ENCODE measurements at places on chromosomes 12 and 14. TPM values are rescaled to one million over a fixed set of nuclear protein-coding genes. Genes with fewer than 3 reads are reported as not detected.

The WSCD2 gene
- total RNA-seq: 2.9 TPM

DNA sequence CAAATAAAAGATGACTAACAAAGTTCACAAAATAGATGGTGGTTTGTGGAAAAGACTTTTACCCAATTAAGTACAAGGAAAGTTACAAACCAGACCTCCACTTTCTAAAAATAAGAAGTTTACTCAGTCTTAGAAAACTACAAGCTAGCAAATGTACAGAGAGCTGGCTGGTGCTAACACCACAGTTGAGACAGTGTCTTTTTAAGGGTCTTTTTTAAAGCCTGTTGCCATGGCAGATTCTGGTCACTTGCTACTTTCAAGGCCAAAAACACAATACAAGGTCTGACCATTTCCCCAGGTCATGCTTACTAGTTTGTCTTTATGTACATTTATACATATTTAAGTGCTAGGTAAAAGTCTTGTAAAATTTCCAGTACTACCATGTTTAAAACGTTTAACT, 2.4 kb downstream of the BTG1 start:
- DNase-seq: no peak

- DNase-seq: no peak
Measured at GRCh38 chr14:63404906-63405305, 86.2 kb upstream of the GPHB5 start.

The AMIGO2 gene
- total RNA-seq: 21.2 TPM

The PRB2 gene
- total RNA-seq: not detected

The PCK2 gene
- 1.6 TPM for total RNA-seq

- no peak for DNase-seq
Measured at GRCh38 chr12:118358612-118359540, 13.8 kb downstream of the TAOK3 start.

DNA sequence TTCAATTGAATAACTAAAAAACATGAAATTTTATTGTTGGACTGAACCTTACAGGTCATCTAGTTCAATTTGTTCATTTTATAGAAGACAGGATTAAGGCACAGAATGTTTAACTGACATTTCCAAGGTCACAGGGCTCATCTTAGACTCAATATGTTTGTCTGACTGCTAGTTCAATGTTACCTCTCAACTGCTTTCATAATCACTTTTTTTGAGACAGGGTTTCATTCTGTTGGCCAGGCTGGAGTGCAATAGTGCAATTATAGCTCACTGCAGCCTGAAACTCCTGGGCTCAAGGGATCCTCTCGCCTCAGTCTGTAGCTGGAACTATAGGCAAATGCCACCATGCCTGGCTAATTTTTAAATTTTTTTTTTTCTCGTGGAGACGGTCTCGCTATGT, 24.4 kb upstream of the ITGA5 start:
- DNase-seq: no peak

- DNase-seq: peak; percentile 35
Measured at GRCh38 chr12:130747867-130748740, 32.0 kb upstream of the RIMBP2 start.

DNA sequence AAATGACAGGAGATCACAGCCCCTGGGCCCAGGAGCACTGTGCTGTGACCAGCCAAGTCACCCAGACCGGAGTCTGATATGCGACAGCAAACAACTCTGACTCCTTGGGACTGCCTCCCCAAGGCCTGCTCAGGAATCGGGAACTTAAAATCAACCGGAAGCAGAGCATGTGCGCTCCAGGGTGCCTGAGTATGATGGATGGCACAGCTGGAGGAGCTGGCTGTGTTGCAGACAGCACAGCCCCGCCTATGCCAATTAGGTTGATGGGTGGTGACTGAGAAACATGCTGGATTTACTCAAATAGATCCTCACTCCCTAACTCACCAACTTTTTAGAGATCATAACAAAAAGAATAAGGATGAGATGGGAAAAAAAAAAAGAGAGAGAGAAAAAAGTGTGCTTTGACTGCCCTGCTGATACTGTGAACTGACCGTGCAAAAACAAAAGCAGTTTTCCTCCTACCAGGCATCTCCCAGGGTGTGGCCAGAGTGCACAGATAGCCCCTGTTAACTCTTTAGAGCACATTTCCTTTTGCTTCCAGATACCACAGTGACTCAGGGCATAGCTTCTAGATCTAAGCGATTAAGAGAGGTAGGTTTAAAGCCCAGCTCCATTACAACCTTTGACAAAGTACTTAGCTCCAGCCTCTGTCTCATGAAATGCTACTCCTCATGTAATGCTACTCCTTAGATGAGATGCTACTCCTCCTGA, 27.4 kb upstream of the STON2 start:
- DNase-seq: no peak

- no peak for DNase-seq
Measured at GRCh38 chr12:124515981-124516380, 51.4 kb downstream of the NCOR2 start.

DNA sequence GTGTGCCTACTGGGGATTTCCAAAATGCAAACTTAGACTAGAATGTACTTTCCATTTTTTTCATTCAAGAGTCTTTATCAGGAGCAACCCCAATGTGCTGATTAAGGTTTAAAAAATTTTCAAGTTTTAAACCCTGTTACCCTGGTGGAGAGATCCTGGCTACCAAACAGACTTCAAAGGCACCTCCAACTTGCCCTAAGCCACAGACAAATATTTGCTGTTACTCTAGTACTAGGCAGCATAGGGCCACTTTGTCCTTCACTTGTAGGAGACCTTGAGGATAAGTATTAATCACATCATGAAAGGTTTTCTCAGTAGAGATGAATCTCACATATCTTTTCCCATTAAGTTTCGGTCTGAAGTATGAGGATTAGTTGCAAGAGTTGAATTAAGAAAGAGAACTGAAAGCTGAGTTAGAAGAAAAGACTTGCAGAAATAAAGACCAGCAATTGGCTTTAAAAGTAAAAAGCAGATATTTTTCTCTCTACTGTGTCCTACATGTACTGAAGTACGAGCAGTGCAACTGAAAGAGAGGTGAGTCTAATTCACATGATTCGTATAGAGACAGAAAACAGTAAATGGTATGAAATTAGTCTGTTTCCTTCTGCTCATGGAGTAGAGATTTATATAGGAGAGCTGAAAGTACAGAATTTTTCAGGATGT, 28.3 kb downstream of the NTN4 start:
- DNase-seq: no peak

GRCh38 chr12:80864046-80864735, 73.5 kb downstream of the LIN7A start:
- no peak for DNase-seq

GRCh38 chr14:56543436-56543835, 36.2 kb upstream of the TMEM260 start:
- no peak for DNase-seq

- DNase-seq: no peak
Measured at GRCh38 chr12:3115078-3115477, 37.9 kb downstream of the TSPAN9 start.

The TAS2R10 gene
- 2.4 TPM for total RNA-seq

The AQP2 gene
- not detected for total RNA-seq

The CACNA2D4 gene
- not detected for total RNA-seq

GRCh38 chr14:98297567-98297966, 974.4 kb downstream of the BCL11B start:
- DNase-seq: no peak

GRCh38 chr12:102903337-102904007, 13.6 kb downstream of the PAH start:
- DNase-seq: no peak

DNA sequence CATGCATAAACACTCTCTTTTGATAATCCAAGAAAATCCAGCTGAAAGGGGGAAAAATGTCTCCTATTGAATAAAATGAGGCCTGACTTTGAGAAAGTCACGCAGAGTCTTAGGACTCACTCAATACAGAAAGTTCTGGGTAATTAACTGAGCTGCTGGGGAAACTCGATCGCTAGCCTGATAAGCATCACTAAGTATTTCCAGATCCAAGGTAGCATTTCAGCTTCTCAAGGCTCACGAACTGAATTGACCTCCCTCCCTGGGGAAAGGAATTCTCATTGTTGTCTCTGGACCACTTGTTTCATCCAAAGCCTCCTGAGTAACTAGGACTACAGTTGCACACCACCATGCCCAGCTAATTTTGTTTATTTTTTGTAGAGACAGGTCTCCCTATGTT, 13.8 kb upstream of the ANAPC5 start:
- DNase-seq: no peak

DNA sequence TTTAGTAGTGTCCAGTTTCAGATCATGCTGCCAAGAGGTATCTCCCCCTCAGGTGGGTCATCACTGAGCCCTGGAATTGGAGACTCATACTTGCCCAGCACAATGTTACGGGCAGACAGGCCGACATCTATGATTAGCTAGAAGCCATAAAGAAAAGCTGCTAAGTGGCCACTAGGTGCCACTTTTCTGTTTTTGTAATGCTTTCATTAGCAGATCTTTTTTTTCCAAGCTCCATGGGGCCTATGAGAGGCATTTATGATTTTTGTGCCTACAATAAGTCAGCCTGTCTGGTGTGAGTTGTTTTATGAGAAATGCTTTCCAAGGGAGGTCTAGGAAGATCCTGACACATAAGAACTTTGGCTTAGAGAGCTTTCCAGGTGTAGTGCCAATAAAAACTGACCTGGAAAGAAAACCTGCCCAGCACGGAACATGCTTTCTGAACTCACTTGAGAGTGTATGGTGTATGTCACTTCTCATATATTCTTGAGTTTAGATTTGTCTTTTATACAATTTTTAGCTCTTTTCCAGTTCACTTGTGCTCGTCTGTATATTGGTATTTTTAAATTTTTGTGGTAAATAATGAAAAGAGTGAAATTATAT, 21.8 kb upstream of the SMCO2 start:
- DNase-seq: peak; percentile 8

- no peak for DNase-seq
Measured at GRCh38 chr14:90194706-90195105, 61.6 kb upstream of the PSMC1 start.

GRCh38 chr14:68898248-68899032, 80.7 kb downstream of the ACTN1 start:
- no peak for DNase-seq

- no peak for DNase-seq
Measured at GRCh38 chr12:56127485-56127887, 581 bp upstream of the ESYT1 start.

- DNase-seq: no peak
Measured at GRCh38 chr14:79111987-79112501, 941.9 kb downstream of the NRXN3 start.

DNA sequence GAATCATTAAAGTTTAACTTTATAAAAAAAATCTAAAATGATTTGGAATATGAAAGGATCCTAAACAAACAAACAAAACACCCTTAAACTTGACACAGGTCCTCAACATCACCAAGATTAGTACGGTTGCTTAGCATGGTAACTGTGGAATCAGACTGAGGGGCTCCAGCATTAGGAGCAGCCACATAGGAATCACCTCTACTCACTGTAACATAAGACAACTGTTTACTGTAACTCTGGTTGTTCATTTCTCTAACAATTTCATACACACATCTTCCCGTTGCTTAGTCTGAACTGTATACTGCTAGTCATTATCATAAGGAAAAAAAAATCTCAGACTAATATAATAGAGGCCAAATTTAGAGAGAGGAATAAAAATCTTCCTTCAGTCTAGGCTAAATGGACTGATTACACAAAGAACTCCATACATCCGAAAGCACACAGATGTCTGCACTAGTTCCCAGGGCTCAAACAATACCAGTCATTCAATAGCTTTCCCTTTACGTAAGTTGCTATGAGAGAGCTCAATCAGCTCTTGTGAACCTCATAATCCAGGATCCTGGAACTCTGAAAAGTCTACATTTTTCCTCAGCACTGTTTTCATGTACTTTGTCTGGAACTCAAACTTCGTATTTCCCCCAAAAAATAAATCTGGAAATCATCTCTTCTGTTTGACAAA, 26.0 kb downstream of the LRP6 start:
- peak; percentile 32 for DNase-seq

GRCh38 chr14:64704743-64705380, 638 bp downstream of the PLEKHG3 start:
- DNase-seq: no peak

The OR10A7 gene
- not detected for total RNA-seq

The TCTN2 gene
- total RNA-seq: 46.5 TPM

All from frontal cortex (tissue), 4 donors.